ENCODE measurements at places on chromosomes 7 and 10.

DNA sequence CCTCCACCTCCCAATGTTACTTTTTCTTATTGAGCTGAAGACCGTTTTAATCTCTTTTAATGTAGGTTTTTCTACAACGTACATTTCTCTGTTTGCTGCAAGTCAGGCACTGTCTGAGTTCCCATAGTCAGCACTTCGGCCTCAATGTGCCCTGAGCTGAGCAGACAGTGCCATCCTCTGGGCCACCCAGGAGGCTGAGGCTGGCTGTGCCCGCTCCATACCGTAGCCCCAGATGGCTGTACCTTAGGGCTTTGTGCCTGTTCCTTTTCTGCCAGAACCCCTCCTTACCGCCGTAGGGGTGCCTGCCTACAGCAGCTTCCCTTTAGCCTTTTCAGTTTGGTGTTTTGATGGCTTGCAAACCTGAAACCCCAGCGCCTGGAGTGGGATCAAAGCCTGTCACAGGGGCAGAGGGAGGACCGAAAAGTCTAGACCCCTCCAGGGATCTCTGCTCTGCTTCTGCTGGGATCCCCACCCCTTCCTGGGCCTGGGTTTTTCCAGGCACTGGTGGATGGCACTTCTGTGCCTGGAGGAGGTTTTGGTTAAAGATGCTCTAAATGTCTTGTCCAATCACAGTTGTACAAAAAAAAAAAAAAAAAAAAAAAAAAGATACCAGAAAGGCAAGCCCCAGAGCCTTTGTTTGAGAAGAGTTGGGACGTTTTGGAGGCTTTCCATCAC lies 9.0 kb downstream of the AGAP3 start:
- DNase-seq: no peak

DNA sequence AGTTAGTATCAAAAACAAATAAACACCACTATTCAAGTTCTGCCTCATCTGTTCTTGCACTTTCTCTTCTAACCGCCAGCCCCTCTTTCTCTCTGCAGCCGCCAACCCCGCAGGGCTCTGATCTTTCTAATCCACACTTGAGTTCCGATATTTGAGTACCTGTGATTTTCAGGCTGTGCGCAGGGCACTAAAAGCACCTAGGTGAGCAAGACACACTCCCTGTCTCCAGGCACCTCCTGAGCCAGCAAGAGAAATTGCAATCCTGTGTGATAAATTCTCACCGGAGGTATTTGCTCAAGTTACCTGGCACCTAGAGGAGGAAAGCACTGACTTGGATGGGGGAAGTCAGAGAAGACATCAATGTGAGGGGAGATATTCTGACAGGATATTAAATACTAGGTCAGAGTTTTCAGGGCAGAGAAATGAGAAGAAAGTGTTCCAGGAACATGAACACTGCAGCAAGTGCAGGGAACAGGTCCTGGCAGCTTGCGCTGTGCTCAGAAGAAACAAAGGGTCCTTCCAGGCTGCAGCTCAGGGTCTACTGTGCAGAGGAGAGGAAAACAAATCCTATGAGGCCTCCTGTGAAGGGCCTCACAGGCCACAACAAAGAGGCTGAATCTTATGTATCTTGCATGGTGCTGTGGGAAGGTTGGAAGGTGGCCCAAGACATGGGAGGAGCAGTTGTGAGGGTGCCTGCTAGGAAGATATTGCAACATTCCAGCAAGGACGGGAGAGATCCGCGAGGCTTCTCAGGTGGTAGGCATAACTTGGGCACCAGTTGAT lies 568.7 kb upstream of the MGMT start:
- DNase-seq: no peak

DNA sequence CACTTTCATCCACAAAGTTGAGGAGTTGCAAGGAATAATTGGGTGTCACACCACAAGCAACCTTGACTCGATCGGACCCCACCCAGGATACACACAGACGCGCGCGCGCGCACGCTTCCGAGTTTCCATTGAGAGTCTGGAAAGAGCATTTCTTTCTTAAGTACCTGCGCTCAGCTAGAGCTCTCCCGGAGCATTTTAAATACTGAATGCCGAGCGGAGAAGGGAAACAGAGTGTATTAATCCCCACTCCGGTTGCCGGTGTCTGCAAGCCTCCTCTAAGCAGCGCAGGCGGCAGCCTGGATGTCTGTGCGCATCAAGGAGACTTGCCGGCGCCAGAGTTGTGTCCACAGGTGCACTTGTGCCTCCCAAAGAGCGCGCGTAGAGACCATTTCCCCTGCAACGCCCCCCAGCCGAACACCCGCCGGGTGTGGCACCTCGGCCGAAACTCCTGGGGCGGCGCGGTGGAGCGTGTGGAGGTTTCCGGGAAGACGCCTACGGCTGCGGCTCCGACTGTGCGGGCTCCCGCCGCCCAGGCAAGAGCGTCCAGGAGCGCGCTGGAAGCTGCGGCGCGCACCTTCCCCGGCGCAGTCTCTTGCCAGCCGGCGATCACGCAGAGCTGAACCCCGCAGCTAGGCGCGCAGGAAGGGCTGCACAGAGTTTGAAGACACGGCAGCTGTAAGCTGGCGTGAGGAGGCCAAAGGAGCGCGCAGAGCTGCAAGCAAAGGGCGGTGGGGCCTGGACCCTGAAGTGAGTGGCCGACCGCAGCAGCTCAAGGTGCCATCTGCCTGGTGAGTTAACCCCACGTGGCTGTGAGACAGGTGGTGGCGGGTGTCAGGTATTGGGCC lies 1.1 kb upstream of the FEZF1 start:
- DNase-seq: no peak

DNA sequence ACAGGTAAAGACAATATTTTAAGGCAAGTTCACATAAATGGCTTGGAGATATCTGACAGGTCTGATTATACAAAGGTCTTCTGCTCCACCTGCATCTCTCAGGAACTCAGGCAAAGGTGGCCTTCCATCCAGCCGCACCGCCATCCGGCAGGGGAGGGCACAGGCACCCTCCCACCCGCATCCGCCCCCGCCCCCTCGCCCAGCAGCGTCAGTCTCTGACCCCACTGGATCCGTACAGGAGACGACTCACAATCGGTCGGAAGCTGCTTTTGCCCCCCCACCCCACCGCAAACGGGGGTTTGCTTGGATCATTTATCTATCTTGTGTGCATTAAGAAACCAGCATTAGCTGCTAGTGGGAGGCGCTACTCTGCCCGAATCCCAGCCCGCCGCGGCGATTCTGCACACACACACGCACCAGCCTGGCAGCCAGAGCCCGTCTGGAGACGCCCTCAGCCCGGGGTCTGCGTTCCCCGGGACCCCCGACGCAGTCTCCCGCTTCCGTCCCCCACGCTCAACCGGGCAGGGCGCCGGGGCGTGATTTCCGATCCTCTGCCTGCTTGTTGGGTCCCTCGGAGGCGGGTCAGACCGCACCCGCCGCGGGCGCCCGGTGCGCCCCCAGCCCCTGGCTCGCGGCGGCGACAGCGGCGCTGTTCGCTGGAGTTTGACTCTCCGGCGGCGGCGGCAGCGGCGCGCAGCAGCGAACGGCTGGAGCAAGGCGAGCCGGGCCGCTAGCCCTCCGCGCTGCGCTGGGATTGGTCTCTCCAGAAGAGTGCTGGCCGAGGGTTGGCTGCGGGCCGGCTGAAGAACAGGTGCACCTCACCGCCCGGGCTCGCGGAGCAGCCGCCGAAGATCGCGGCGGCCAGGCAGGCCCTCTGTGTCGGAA lies 820 bp upstream of the NRG3 start:
- DNase-seq: no peak
